ENCODE measurements at places on chromosomes 3 and 15. TPM values are rescaled to one million over a fixed set of nuclear protein-coding genes. Genes with fewer than 3 reads are reported as not detected.

GRCh38 chr15:46251903-46252302 is 617.1 kb downstream of the SQOR start:
- DNase-seq = no peak

GRCh38 chr15:49435174-49435573 is 12.1 kb downstream of the FGF7 start:
- DNase-seq = no peak

The SLMAP gene
- total RNA-seq = 33.5 TPM

The DAG1 gene
- 80.4 TPM for total RNA-seq

The HESX1 gene
- 3.0 TPM for total RNA-seq

The CDAN1 gene
- 15.9 TPM for total RNA-seq

Measured in H7 (cell line).